ENCODE measurements at places on chromosomes 2 and 18.

GRCh38 chr18:76504749-76505148 is 9.7 kb upstream of the ZNF516 start:
- DNase-seq: no peak

DNA sequence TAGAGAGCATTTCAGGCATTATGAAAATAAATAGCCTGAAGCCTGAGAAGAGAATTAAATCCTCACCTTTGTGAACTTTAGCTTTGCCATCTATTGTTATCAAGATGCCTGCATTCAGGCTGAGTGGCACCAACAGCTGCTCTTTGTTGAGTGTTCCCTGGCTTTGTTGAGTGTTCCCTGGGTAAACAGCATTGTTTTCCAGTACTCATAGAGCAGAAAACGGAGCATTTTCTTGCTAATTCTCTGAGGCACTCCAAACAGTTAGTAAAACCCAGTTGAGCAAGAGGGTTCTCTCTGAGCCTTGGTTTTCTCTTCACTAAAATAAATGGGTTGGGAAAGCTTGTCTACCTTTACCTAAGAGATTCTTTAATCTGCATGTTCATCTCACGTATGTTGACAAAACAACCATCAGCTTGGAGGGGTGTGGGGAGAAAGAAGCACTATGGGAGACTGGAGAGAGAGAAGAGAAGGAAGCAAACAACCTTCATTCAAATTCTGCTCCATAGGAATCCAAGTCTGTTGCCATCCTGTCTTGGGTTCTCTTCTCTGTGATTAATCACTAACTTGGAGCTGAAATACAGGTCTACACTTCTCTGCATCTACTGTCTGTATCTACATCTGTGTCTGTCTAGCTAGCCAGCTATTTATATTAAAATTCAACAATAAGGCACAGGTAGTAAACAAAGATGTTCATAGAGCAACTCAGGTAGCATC is 567.0 kb upstream of the SOX11 start:
- no peak for DNase-seq

DNA sequence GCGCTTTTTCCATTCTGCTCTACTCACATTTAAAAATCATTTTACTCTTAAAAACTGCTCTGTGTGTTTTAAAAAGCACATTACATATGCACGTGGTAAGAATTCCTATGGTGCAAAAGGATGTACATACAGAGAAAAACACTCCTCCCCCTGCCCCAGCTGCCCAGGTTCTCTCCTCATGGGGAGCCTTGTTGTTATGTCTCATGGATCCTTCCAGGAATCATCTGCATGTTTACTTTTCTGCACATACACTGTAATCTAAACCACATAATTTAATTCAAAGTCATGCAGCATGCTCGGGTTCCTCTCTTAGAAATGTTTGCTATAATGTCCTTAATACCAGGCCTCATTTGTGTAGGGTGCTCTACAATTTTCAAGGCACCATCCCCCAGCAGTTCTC is 243.3 kb downstream of the LOXHD1 start:
- no peak for DNase-seq

- no peak for DNase-seq
Observed at GRCh38 chr18:28177828-28178635, 1.1 kb upstream of the CDH2 start.

DNA sequence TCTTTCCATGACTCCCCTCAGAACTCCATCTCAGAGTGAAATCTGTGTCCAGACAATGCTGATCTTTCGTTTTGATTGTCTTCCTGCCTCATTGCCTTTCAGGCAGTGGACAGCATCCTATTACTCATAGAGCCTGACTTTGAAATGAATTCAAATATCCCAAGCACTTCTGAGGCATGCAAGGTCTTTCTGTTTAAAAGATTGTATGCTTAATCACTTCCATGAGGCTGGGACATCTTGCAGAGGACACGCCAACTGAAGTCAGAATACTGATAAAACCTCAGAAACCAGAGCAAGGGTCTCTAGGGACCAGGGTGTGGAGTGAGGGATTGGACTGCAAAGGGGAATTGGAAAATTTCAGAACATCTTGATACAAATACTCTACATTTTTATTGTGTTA is 836.5 kb upstream of the ID2 start:
- no peak for DNase-seq
